ENCODE measurements at places on chromosomes 7 and 10.

GRCh38 chr10:48231178-48231577, 43.3 kb downstream of the FRMPD2 start:
- H3K4me3 ChIP-seq, result no peak overlapping the region
- no peak overlapping the region for H3K27ac ChIP-seq
- peaks cover 7% of the 10 kb centered on the region for H3K27me3 ChIP-seq
- H3K4me1 ChIP-seq, result no peaks in the 10 kb centered on the region

DNA sequence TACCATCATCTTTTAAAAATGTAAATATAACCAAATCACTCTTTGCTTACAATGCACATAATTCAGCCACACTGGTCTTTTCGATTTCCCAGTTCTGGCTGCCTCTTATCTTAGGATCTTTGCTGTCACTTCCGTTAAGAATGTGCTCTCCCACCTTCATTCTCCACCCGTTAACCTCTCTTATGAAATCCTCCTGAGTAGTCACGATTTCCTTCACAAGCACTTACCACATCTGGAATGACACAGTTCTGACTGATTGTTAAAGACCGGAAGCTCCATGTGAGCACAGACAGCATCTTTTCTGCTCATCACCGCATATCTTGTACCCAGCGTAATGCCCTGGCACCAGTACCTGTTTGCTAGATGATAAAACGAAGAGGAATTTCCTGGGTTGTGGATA, 84.3 kb downstream of the CUL2 start:
- peaks cover 5% of the 10 kb centered on the region for H3K36me3 ChIP-seq
- H3K27me3 ChIP-seq, result no peaks in the 10 kb centered on the region
- H3K4me1 ChIP-seq, result no peaks in the 10 kb centered on the region
- no peak overlapping the region for H3K4me3 ChIP-seq

GRCh38 chr7:108875139-108875538, 305.5 kb downstream of the DNAJB9 start:
- H3K4me3 ChIP-seq, result no peak overlapping the region
- no peaks in the 10 kb centered on the region for H3K4me1 ChIP-seq
- no peak overlapping the region for H3K27ac ChIP-seq
- H3K36me3 ChIP-seq, result no peaks in the 10 kb centered on the region
- DNase-seq, result no peak

- peaks cover 35% of the 10 kb centered on the region for H3K27me3 ChIP-seq
- no peak overlapping the region for H3K27ac ChIP-seq
- no peak for DNase-seq
- H3K4me1 ChIP-seq, result peaks cover 16% of the 10 kb centered on the region
- no peaks in the 10 kb centered on the region for H3K36me3 ChIP-seq
Measured at GRCh38 chr10:70677620-70678249, 5.4 kb downstream of the ADAMTS14 start.

DNA sequence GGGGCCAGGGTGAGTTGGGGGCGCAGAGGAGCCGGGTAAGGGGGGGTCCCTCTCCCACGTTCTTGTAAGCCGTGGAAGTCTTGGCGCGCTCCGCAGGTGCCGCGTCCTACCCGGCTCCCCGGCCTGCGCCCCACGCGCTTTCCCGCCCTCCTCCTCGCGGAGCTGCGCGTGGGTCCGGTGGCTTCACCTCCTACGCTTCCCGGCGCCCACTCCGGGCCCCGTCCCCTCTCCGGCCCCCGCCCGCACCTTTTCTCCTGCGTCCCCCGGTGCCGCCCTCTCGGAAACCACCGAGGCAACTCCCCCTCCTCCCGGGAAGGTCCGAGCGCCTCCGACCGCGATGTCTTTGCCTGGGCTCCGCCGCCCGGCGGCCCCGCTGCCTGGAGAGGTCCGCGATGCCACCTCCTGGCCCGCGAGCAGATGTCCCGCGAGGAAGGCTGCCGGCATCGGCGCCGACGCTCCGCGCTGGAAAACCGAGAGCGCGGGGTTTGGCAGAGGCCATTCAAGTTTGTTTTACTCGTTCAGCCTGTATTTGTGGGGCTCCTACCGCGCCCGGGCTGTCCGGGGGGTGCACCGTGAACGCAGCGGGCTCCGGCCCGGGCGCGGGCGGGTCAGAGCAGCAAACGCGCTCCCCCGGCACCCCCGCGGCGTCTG, 2.4 kb upstream of the NKX6-2 start:
- no peak for DNase-seq
- H3K36me3 ChIP-seq, result peaks cover 4% of the 10 kb centered on the region
- H3K4me3 ChIP-seq, result no peak overlapping the region
- no peaks in the 10 kb centered on the region for H3K4me1 ChIP-seq
- H3K27ac ChIP-seq, result no peak overlapping the region

GRCh38 chr7:103752995-103753394, 236.5 kb downstream of the RELN start:
- H3K27ac ChIP-seq, result no peak overlapping the region
- no peaks in the 10 kb centered on the region for H3K27me3 ChIP-seq
- no peak for DNase-seq
- H3K4me3 ChIP-seq, result no peak overlapping the region
- H3K4me1 ChIP-seq, result no peaks in the 10 kb centered on the region

GRCh38 chr7:105487579-105488571, 34.2 kb downstream of the PUS7 start:
- no peaks in the 10 kb centered on the region for H3K4me1 ChIP-seq
- no peak overlapping the region for H3K27ac ChIP-seq
- H3K27me3 ChIP-seq, result no peaks in the 10 kb centered on the region
- no peak overlapping the region for H3K4me3 ChIP-seq
- DNase-seq, result no peak

- peaks cover 48% of the 10 kb centered on the region for H3K4me1 ChIP-seq
- peaks cover 30% of the 10 kb centered on the region for H3K36me3 ChIP-seq
- H3K27me3 ChIP-seq, result no peaks in the 10 kb centered on the region
- no peak overlapping the region for H3K27ac ChIP-seq
- no peak overlapping the region for H3K4me3 ChIP-seq
- DNase-seq, result no peak
Measured at GRCh38 chr7:114932991-114933390, 11.1 kb downstream of the MDFIC start.

GRCh38 chr7:73839290-73839689, 3.0 kb downstream of the METTL27 start:
- DNase-seq, result no peak
- H3K36me3 ChIP-seq, result no peaks in the 10 kb centered on the region
- peaks cover 6% of the 10 kb centered on the region for H3K4me1 ChIP-seq
- no peak overlapping the region for H3K27ac ChIP-seq

DNA sequence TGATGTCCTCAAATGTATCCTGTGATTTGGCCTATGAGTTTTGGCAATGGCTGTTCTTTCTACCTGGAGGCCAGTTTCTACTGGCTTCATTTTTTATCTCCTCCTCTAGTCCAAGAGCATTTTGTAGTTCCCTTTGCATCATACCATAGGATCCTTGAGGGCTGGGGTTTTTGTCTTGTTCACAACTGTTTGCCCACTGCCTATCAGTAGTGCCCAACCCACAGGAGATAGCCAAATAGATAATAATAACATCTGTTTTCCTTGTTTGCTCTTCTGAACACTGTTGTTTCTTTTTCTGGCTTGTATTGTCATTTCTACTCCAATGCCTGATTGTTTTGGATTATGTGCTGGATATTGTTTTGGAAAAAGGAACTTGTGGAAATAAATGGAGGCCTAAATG, 3.4 kb downstream of the CDK1 start:
- no peak overlapping the region for H3K27ac ChIP-seq
- peaks cover 9% of the 10 kb centered on the region for H3K4me1 ChIP-seq
- H3K36me3 ChIP-seq, result peaks cover 59% of the 10 kb centered on the region
- H3K4me3 ChIP-seq, result peak overlapping the region; percentile 7
- H3K27me3 ChIP-seq, result peaks cover 3% of the 10 kb centered on the region
- DNase-seq, result no peak

DNA sequence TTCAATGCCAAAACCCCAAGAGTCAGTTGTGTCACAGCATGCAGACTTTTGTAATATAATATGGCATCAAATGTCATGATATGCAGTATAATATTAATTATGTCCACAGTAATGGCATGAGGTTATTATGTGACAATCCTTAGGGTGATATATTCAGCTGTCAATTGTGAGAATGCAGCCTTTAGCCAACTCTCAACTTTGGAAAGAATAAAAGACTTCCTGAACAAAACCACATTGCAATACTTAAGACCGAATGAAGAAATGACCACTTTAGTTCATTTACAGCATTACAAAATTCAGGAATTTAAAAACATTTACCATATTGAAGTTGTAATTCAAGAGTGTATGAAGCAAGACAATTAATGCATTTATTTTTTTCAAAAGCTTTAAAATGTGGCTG, 45.4 kb downstream of the CPVL start:
- no peak for DNase-seq
- no peaks in the 10 kb centered on the region for H3K36me3 ChIP-seq
- no peaks in the 10 kb centered on the region for H3K27me3 ChIP-seq
- no peak overlapping the region for H3K4me3 ChIP-seq

- H3K4me3 ChIP-seq, result no peak overlapping the region
- no peak overlapping the region for H3K27ac ChIP-seq
- peaks cover 6% of the 10 kb centered on the region for H3K4me1 ChIP-seq
- H3K36me3 ChIP-seq, result peaks cover 32% of the 10 kb centered on the region
- DNase-seq, result no peak
Measured at GRCh38 chr7:96235281-96235680, 86.6 kb downstream of the SLC25A13 start.

GRCh38 chr10:132974886-132975830, 32.8 kb upstream of the CFAP46 start:
- H3K27me3 ChIP-seq, result peaks cover 28% of the 10 kb centered on the region
- no peak overlapping the region for H3K27ac ChIP-seq
- no peaks in the 10 kb centered on the region for H3K36me3 ChIP-seq
- H3K4me3 ChIP-seq, result no peak overlapping the region
- no peak for DNase-seq

DNA sequence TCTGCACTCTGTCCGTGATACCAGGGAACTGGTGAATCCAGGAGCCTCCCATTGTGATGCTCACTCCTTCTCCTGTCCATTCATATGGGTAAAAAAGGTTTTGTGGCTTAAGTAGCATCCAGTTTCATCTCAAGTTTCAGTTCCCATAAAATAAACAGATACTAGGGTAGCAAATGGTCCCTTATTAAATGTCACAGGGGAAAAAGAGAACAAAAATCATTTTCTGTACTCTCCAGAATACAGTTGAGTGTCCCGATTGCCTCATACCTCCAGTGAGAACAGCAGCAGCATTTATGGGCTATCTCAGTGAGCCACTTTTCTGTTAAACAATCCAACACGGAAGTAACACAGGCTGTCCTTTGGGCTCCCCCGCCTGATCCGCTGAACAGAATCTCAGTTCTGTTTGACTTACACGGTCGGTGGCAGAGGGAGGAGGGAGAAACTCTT, 179.6 kb downstream of the CELF2 start:
- H3K36me3 ChIP-seq, result peaks cover 92% of the 10 kb centered on the region
- peaks cover 96% of the 10 kb centered on the region for H3K4me1 ChIP-seq
- H3K27ac ChIP-seq, result peak overlapping the region; percentile 83
- H3K4me3 ChIP-seq, result no peak overlapping the region

DNA sequence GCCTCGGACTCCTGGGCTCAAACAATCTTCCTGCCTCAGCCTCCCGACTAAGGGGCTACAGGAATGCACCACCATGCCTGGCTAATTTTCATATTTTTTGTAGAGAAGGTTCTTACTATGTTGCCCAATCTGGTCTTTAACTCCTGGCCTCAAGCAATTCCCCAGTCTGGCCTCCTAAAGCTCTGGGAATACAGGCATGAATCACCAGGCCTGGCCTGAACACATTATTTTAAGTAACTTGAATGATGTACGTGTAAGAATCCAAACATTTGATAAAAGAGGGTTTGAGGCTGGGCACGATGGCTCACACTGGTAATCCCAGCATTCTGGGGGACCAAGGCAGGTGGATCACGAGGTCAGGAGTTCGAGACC, 13.0 kb upstream of the BAMBI start:
- H3K4me1 ChIP-seq, result peaks cover 18% of the 10 kb centered on the region
- H3K27ac ChIP-seq, result no peak overlapping the region
- no peaks in the 10 kb centered on the region for H3K36me3 ChIP-seq
- no peak for DNase-seq

DNA sequence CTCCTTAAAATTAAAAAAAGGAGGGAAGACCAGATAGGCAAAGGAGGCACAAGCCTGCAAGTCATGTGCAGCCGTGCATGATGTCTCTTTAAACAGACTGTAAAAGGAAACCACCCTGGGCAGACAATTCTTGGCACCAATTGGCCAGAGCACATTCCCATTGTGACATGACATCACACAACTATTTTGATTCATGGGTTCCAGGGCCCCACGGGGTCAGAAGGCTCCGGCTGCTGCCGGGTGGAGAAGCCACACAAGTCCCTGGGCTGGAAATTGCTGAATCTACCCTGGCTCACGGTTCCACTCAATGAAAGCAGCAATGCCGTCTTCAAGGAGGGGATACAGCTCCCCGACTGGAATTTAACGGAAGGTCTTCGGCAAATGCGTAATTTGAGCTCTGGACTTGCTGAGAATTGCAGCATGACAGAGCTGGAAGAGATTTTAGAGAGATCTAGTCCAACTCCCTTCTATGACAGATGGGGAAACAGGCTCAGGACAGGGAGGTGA, 140.5 kb downstream of the PRKAG2 start:
- no peak overlapping the region for H3K4me3 ChIP-seq
- H3K4me1 ChIP-seq, result peaks cover 12% of the 10 kb centered on the region
- DNase-seq, result no peak
- peaks cover 2% of the 10 kb centered on the region for H3K36me3 ChIP-seq

DNA sequence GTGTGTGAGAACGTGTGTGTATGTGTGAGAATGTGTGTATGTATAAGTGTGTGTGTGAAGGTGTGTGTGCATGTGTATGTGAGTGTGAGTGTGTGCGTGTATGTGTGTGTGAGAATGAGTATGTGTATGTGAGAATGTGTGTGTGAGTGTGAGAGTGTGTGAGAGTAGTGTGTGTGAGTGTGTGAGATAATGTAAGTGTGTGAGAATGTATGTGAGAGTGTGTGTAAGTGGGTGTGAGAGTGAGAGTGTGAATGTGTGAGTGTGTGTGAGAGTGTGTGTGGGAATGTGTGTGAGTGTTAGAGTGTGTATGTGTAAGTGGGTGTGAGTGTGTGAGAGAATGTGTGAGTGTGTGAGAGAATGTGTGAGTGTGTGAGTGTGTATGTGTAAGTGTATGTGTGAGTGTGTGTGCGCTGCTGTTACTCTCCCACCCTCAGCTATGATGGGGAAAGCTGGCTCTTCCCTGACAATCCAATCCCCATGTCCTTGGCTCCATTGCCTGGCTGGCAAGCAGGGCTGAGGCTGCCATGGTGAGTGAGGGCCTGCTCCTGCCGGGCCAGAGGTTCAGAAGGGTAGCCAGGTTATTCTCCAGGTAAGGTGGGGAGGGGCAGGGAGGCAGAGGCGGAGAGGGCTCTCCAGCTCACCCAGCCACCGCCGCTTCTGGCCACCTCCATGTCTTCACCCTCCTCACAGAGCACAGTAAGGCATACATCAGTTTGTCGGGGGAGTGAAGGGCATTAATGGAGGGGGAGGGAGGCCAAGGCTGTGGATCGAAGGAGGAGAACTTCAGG, 72.6 kb upstream of the PCBD1 start:
- H3K27ac ChIP-seq, result no peak overlapping the region
- no peaks in the 10 kb centered on the region for H3K4me1 ChIP-seq
- H3K27me3 ChIP-seq, result peaks cover 6% of the 10 kb centered on the region
- no peak overlapping the region for H3K4me3 ChIP-seq
- no peak for DNase-seq

DNA sequence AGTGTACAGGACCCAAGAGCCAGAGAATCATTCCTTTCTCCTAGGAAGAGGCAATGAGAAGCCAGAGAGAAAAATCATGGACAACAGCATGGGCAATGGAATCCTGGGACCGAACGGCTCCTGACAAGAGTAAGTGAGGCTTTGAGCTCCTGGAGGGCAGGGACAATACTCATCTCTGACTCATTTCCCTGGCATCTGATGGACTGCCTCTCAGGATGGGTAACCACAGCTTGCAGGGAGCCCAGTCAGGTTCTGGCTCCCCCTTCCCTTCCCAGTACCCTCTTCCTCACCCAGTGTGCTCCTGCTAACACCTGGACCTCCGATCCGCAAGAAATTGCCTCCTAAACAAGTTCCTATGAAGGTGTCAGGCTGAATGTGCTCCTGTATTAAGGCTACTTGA, 51.2 kb upstream of the SORCS3 start:
- peaks cover 18% of the 10 kb centered on the region for H3K4me1 ChIP-seq
- H3K4me3 ChIP-seq, result no peak overlapping the region
- no peak for DNase-seq
- no peaks in the 10 kb centered on the region for H3K36me3 ChIP-seq
- no peaks in the 10 kb centered on the region for H3K27me3 ChIP-seq
